Activated CD8-positive, alpha-beta memory T cell treated with anti-CD3 and anti-CD28 coated beads for 4 hours (primary cell): ENCODE measurements at places on chromosomes 16 and 17.

DNA sequence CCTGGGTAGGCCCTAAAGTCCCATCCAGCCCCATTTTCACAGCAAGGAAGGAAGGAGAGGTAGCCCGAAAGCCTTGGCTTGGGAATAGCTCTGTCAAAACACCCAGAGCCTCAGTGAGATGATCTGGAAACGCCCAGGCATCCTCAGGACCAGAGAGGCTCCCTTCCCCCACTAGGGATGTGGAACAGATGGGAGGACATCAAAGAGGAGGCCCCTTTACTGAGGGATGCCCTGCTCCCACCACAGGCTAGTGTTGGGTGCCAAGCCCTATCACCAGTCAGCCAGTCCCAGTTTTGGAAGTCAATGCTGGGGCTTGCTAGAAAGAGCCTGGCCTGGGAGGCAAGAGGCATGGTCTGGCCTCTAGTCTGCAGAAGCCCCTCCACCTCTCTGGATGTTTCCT is 4.7 kb downstream of the TPPP3 start:
- no peak for DNase-seq

- DNase-seq, result no peak
Measured at GRCh38 chr17:43676471-43676870, 14.7 kb upstream of the MEOX1 start.

DNA sequence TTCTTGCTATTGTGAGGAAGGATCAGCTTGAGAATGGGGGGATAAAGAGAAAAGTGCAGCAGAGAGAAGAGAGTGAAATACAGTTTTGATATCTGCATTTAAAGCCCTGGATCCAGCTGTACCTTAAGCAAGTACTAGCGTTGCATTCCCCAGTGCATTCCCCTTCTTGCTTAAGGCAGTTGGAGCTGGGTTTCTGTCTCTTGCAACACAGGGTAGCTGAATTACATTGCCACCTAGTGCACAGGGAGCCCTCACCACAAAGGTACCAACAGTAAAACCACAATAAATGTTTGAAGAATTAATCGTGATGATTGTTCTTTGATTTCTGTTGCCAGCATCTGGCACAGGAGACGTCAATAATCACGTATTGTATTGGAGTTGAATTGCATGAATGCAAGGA is 588.7 kb downstream of the RBFOX1 start:
- no peak for DNase-seq

DNA sequence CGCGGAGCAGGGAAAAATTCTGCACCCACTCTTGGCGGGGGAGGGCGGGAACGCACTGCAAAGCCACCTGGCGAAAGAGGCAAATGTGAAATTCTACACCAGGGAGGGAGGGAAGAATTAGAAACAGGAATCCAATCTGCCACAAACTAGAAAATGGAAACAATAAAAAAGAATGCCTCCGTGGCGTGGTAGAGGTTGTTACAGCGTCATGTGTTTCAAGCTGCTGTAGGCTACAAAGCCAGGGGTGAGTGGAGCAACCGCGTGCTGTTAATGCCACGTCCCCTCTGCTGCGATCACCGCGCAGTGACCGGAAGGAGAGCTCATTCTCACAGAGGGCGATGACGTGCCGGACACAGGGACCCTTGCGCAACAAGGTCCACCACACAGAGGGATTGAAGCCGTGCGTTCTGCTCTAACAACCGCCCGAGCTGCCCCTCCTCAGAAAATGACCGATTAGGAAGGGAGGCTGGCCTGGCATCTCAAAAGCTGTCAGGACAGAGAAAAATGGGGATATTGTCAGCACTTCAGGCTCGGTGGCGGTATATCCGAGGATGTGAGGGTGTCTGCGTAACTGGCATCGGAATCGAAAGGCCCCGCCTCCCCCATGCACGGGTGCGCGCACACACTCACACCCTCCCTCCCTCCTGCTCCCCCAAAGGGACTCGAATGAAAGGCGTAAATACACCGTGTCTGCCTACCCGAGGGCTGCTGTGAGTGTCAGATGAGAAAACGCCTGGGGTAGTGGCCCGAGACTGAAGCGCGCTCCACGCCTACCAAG is 70.8 kb upstream of the TNRC6C start:
- peak; percentile 60 for DNase-seq

- no peak for DNase-seq
Measured at GRCh38 chr17:19457830-19458271, 46.8 kb downstream of the RNF112 start.

GRCh38 chr16:65965628-65966027 is 400.9 kb upstream of the CDH5 start:
- DNase-seq, result no peak

GRCh38 chr17:5003214-5003867 is 5.6 kb downstream of the KIF1C start:
- no peak for DNase-seq

GRCh38 chr17:57976594-57976993 is 11.5 kb downstream of the VEZF1 start:
- no peak for DNase-seq

- no peak for DNase-seq
Measured at GRCh38 chr16:2784358-2785100, 2.8 kb downstream of the PRSS33 start.

DNA sequence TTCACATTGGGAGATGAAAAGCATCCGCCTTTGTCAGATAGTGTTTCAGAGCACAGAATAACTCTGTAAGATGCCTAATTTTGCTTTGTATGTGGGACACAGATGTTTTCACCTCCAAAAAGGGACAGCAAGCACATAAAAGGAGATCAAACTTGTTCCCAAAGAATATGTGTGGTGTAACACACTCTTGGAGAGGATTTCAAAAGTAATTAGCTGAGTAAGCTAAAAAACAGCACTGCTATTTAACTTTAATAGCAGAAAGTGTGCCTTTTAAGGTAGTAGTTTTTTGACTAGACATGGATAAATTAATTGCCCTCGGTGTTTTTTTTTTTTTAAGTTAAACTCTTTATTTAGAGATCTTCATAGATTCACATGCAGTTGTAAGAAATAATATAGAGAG is 65.2 kb downstream of the COX10 start:
- DNase-seq, result no peak
